ENCODE measurements at places on chromosomes 2 and 18. TPM values are rescaled to one million over a fixed set of nuclear protein-coding genes. Genes with fewer than 3 reads are reported as not detected.

GRCh38 chr2:190460487-190460886, 52.3 kb downstream of the MFSD6 start:
- no peak for DNase-seq

DNA sequence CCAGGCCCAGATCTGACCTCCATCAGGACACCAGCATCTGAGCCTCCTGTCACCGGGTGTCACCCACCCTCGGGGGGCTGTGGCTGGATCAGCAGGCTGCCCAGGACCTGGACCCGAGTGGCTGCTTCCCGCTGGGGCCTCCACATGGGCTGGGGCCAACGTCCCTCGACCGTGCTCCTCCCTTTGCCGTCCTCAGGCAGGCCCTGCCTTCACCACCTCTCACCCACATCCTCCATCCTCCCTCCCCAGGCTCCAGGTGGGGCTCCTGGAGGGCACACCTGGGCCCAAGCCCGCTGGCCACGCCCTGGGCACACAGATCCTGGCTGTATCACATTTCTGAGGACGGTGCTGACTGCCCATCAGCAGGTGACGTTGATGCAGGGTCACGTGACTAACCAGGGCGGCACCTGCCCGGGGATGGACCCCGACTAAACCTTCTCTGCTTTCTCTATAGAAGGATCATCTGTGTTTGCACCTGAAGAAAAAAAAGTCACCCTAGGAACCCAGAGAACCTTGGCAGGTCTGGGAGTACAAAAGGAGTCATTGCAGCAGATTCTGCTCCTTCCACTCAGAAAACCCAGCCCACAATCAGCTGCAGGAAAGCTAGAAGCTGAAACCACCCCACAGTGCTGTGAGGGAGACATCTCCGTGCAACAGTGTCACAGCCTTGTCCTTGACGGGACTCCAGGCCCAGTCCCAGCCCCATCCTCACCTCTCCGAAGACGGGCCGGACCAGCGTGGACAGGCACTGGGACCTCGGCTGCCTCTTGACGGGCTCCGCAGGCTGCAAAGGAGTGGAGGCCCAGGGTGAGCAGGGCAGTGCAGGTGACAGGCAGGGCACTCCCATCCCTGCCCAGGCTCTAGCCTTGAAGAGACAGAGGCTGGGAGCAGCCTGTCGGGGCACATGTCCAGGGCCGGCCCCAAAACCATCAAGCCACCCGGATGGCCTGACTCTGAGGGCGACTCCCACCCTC, 11.2 kb downstream of the STK25 start:
- no peak for DNase-seq

DNA sequence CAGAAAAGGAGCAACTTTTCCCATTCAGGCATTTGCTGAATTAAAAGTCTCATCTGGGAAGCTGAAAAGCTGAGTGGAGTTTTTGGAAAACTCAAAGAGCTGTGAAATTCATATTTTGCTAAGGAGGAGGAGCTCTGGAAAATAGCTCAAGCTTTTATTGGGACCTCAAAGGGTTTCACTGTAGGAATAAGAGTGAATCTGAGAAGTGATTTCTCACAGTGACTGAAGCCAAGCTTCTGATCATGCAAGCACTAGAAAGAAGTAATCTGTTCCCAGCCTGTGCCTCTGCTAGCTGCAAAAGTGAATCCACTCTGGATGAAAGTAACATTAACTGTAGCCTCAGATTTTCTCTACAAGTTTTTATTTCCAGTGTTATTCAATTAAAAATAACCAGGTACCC, 283.3 kb downstream of the PTPRM start:
- no peak for DNase-seq

- no peak for DNase-seq
These were observed 37.0 kb downstream of the STAT4 start for GRCh38 chr2:191113761-191114160.

GRB14 gene
- total RNA-seq, result 8.0 TPM

KRCC1 gene
- total RNA-seq, result 21.8 TPM

Measured in posterior vena cava (tissue), 2 donors.